ENCODE measurements at places on chromosomes 2 and 18. TPM values are rescaled to one million over a fixed set of nuclear protein-coding genes. Genes with fewer than 3 reads are reported as not detected.

DNA sequence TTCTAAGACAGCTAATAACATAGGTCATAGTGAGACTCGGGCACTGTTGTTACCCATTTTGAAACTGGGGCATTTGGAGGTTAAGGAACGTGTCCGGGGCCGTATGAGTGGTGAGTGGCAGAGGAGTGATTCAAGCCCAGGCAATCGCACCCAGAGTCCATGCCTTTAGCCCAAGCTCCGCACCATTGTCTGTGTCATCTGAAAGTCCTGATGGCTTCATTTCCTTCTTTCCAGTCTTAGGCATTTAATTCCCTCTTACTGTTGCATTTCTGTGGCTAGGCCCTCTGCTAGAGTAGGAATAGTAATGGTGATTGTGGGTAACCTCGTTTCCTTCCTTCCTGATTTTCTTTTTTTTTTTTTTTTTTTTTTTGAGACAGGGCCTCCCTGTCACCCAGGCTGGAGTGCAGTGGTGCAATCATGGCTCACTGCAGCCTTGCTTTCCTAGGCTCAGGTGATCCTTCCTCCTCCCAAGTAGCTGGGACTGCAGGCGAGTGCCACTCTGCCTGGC is 49.8 kb upstream of the ASB1 start:
- DNase-seq: peak; percentile 76

DNA sequence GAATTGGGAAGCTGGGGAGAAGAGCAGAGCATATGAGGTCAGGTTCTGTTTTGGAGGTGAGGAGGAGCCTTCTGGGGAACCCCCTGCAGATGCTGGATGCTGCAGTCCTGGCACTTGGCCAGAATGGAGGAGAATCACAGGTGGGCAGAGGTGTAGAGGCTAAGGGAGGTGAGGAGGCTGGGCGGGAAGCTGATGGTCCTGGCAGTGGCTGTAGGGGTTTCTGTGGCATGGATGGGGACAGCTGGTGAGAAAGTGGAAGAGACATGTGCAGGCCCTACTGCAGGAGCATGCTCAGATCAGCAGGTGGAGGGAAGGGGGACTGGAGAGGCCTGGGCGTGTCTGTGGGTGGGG is 101.3 kb downstream of the DYSF start:
- DNase-seq: no peak

Gene PLGLB2
- total RNA-seq: 1.2 TPM

Gene FTCDNL1
- total RNA-seq: 0.40 TPM

- peak; percentile 5 for DNase-seq
Observed at GRCh38 chr2:68336192-68336591, 16.4 kb upstream of the CNRIP1 start.

DNA sequence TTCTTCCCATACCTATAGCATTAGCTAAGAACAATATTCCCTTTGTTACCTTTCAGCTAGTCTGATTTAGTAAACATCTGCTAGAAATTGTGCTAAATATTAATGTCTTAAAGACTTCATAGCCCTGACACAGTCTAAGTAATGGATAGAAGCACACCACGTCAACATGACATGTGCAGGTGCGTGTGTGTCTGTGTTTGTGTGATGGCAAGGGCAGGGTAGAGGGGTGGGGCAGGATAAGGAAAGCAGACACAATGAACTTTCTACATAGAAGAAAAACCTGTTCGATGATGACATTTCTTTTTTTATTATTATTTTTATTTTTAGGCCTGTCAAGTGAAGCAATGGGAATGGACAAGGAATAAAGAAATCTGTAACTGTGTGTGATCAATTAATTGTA is 223.3 kb downstream of the NOL4 start:
- no peak for DNase-seq

DNA sequence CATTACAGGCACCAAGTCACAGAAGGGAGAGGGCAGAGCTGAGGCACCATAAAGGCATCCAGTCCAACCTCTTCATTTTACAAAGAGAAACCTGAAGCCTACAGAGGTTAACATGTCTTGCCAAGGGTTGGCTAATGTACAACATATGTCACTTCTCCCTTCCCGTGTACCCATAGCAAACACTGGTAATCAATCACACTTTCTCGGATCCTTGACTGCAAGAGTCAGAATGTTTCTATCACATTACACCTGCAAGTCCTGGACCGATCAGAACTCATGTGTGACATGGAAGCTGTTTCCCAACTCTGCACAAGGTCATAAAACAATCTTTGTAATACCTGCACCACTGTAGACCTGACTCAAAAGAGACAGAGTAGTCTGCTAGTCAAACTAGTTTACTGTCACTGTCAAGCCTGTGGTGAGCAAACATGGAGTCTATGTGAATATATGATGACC is 6.0 kb downstream of the ANKRD44 start:
- DNase-seq: no peak

Gene FAP
- under 0.01 TPM for total RNA-seq

Gene IL1A
- not detected for total RNA-seq

Gene CFAP221
- total RNA-seq: not detected

Gene GALM
- total RNA-seq: 4.1 TPM

Gene FSHR
- total RNA-seq: not detected

GRCh38 chr2:203804764-203805485 is 62.6 kb upstream of the CTLA4 start:
- no peak for DNase-seq

DNA sequence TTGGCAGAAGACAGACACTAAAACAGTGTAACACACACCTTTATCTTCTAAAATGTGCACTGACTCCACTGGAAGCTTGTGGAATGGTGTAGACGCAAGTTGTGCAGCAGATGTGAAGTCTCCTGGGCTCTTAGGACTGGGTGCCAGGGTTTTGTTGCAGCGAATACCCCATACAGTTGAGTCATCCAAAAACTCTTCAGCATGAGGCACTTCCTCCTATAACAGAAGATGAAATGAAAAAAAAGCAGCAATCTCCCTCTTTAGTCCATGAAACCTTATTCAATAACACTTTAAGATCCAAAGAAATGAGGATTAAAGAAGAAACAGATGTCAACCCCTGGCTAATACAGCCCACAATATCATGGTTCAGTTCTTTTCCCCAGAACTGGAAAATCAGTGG is 22.2 kb downstream of the BUB1 start:
- no peak for DNase-seq

DNA sequence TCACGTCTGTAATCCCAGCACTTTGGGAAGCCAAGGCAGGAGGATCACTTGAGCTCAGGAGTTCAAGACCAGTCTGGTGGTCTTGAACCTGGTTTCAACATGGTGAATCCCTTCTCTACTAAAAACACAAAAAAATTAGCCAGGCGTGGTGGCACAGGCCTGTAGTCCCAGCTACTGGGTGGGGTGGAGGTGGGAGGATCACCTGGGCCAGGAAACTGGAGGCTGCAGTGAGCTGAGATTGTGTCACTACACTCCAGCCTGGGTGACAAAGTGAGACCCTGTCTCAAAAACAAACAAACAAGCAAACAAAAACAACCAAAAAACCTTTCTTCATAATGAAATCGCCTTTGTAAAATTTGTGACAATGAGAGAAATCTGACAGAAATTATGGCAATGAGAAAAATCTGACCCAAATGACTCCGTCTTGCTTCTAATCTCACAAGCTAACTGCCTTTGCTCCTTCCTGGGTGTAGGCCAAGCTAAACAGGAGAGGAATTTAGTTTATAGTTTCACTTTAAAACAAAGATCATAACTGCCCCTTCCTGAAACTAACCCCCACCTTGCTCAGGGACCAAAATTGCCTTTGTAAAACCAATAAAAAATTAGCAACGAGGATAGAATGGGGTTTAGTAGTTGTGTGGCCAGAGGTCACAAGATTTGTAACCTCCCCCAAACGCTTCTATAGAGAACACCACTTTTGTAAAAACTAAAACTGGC is 60.7 kb upstream of the KIF5C start:
- DNase-seq: no peak

DNA sequence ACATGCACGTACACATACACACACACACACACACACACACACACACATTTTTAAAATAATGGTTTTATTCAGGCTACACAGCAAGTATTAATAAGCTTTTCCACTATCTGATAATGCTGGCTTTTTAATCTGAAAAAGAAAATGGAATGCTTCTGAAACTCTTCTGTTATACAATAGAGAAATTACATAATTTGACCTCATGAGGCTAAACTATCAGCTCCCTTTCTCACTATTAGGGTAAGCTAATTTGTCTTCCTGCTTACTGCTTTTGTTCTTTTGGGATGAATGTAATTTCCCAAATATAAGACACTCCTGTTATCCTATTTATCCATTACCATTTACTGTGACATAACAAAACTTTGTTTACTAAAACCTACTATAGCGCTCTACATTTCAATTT is 41.8 kb downstream of the MAP4K3 start:
- no peak for DNase-seq
